ENCODE measurements at places on chromosomes 5 and 9. TPM values are rescaled to one million over a fixed set of nuclear protein-coding genes. Genes with fewer than 3 reads are reported as not detected.

DNA sequence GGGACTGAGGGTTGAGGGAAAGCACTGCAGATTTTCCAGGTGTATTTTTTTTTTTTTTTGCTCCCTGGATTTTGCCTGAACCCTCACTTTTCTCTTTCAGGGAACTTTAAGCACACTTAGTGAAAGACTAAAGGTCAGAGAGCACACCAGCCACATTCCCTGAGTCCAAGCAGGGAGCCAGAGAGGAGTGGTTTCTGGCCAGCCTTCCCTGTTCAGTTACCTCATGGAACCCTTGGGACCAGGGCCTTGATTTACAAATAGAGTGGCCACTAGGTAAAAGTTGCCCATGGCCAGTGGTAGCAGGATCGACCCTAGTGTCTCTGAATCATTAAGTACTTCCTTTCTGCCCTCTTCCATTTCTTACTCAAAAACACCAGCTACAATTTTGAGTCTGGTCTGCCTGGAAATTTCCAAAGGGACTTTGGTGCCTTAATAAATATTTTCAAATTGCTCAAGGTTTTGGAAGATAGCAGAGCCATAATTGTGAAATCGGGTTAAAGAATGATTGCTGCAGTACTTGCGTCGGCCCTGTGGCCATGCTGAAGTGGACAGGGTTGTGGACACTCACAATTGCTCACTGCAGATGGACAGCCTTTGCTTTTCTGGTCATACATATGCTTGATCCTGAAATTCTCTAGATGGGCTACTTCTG lies 14.5 kb downstream of the PALM2AKAP2 start:
- DNase-seq: peak; percentile 54

The ZNF454 gene
- 2.2 TPM for total RNA-seq

The C5orf58 gene
- not detected for total RNA-seq

- no peak for DNase-seq
These were observed 104.6 kb upstream of the BOD1 start for GRCh38 chr5:173720953-173721600.

The SETX gene
- total RNA-seq: 53.0 TPM

GRCh38 chr9:130432362-130432761 lies 12.4 kb upstream of the ASS1 start:
- no peak for DNase-seq

GRCh38 chr5:13189532-13189931 lies 755.0 kb downstream of the DNAH5 start:
- DNase-seq: no peak

GRCh38 chr5:54835647-54836046 lies 149.7 kb downstream of the ESM1 start:
- DNase-seq: no peak

GRCh38 chr5:15752663-15753285 lies 252.8 kb downstream of the FBXL7 start:
- DNase-seq: peak; percentile 75

- DNase-seq: no peak
These were observed 318.7 kb upstream of the IRX1 start for GRCh38 chr5:3276896-3277295.

DNA sequence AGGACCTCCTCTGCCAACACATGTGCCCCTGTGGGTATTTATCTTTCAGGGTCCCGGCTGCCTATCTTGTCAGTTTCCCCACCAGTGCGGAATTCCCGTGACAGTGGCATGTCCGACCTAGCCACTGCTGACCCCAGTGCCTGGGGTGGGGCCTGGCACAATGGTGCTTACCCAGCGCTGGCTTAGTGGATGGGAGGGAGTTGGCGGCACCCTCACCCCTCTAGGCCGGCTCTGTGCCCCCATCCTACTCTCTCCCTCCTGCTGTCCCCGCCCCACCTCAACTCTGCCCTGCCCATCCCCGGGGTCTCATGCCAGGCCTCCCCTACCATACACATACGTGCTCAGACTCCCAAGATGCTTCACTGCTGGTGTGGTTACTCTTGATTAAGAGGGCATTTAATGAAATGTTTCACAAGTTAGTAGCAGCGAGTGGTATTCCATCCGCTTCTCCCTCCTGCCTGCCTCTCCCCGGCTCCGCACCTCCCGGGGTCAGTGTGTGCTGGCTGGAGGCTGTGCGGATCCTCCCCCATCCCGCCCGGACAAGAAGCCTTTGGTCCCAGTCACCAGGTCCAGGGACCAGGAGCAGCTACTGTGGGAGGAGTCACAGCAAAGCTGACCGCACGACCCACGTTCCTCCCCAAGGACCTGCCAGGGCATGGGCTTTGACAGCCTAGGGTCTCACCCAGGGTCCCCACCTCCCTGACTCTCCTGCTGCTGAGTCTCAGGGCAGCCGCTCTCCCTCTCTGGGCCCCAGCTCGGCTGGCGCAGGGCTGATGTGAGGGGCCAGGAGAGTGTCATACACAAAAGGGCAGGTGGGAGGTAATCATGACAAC lies 9.5 kb upstream of the QRFP start:
- no peak for DNase-seq

- DNase-seq: no peak
These were observed 112.9 kb downstream of the CAMK4 start for GRCh38 chr5:111337133-111337532.

GRCh38 chr9:132754236-132754635 lies 84.0 kb downstream of the GTF3C4 start:
- DNase-seq: peak; percentile 8

DNA sequence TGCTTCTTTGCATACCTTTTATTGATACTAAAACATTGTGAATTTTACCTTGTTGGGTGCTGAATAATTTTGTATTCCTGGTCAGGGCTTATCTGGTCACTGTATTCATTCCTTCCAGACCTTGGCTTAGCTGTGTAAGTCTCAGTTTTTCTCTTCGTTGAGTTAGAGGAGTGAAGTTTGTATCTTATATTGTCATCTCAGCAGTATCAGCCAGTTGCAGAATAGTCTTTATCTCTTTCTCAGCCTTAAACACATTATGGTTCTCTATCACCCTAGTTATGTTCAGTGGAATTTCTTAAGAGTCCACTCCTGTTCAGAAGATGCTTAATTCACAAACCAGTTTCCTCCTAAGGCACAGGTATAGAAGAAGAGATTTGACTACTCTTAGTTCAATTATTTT lies 25.2 kb downstream of the MTREX start:
- no peak for DNase-seq

The OLFML2A gene
- total RNA-seq: 7.1 TPM

GRCh38 chr5:59503220-59503619 lies 390.3 kb downstream of the PDE4D start:
- DNase-seq: no peak

DNA sequence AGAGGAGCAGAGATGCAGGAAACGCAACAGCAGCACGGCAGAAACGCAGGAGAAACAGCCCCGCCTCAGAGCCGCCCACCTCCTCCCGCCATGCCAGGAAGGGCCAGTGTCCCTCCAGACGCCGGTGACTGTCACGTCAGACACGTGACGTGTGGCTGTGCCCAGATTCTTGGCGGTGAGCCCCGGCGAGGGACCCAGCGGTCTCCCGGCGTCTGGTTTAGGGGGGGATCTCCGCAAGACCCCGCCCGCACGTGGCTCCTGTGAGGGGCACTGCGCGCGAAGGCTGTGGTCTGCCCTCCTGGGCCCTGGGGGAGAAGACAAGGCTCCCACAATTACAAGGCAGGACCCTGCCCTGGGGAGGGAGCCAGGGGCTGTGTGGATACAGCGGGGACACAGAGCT lies 2.4 kb upstream of the LCN8 start:
- peak; percentile 29 for DNase-seq

GRCh38 chr9:77879437-77879943 lies 152.1 kb downstream of the GNAQ start:
- peak; percentile 74 for DNase-seq

- DNase-seq: no peak
These were observed 2.0 kb downstream of the GALNT12 start for GRCh38 chr9:98809311-98810101.

DNA sequence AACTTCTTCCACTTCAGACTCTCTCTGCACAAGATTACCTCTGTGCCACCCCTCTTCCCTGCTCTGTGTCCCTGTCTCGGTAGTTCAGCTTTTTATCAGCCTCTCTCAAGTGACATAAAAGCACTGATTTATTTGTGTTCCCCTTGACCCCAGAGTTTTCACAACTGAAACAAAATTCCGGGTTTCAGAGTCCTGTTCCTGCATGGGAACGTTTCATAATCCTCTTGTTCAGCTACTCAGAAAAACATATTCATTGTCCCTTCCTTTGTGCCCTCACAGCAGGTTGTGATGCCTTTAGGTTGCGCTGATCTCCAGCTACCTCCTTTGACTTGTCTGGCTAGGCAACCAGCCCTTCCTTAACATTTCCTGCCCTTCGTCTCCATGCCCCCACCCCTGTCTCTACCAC lies 13.7 kb upstream of the ITGA1 start:
- DNase-seq: no peak

The DEPDC1B gene
- 0.48 TPM for total RNA-seq

The TRPM6 gene
- total RNA-seq: 1.0 TPM

The TMEM252 gene
- total RNA-seq: not detected

DNA sequence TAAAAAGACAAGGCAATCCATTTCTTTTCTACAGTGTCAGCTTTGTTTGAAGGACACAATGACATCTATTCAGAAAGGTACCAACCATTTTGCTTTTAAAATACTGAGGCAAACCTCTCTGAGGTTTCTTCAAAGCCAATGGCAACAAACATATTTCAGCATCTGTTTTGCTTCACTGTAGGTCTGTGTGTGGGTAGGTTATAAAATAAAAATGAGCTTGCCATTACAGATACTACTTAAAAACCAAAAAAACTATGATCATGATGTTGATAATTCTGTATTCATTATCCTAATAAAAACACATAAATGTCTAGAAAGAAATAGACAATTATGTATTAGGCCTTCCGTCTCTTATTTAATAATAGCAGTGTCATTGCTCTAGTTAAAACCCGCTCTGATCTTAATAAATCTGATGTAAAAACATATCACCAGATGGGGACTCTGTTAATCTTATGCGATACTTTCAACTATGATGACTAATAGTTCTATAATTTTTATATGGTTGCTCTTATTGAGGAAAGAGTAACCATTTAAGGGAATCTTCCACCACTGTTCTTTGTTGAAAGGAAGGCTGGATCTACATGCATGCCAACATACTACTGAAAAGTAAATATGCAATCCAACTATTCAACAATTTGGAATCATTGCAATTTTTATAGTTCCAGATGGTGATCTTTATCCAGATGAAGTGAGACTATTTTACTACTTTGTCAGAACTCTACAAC lies 647.2 kb downstream of the PDE4D start:
- no peak for DNase-seq

GRCh38 chr5:56402266-56403220 lies 169.4 kb upstream of the ANKRD55 start:
- DNase-seq: no peak

The PALM2AKAP2 gene
- 155 TPM for total RNA-seq

DNA sequence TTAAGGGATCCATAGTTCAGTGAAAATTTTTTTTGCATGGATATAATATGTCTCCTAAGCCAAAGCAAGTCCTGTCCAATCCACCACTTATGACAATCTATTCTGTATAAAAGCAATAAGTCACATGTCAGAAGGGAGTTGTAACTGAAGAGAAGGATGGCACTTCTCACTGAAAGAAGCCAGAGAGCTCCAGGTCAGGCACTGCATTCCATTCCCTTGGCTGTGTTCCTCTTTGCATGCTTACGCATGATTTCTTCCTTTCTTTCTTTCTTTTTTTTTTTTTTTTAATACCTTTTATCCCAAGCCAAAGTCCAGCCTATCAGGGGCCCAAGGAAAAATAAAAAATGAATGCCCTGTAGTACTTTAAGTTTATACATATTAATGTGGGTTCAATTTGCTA lies 39.8 kb downstream of the MAMDC2 start:
- DNase-seq: no peak

DNA sequence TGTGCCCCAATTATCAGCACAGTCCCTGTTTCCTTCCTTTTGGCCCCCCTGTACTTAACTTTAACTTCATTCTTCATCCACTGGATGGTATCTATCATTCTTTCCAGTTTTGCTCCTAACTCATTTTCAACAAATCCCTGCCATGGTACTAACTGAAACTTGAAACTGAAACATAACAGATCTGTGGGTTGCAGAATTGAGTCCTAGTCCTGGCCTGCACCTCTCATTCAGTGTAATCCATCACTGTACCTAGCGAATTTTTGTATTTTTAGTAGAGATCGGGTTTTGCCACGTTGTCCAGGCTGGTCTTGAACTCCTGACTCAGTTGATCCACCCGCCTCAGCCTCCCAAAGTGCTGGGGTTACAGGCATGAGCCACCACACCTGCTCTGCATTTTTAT lies 15.3 kb upstream of the PIK3R1 start:
- DNase-seq: no peak

- no peak for DNase-seq
These were observed 308.8 kb upstream of the ADAMTS16 start for GRCh38 chr5:4831325-4831724.

GRCh38 chr9:136003411-136004218 lies 42.4 kb upstream of the UBAC1 start:
- no peak for DNase-seq

The LCN12 gene
- 1.6 TPM for total RNA-seq

The CTNND2 gene
- total RNA-seq: 0.24 TPM

GRCh38 chr5:128083033-128083810 lies at the start of gene SLC12A2:
Gene SLC12A2 (plus strand): TSS chr5:128083766. CDS start chr5:128083955, 189 bp downstream.
- peak; percentile 97 for DNase-seq

The FAM81B gene
- total RNA-seq: not detected

The SLC6A3 gene
- total RNA-seq: 0.30 TPM

- DNase-seq: peak; percentile 32
These were observed 11.3 kb downstream of the IPPK start for GRCh38 chr9:92658611-92659010.

The EFNA5 gene
- total RNA-seq: 11.8 TPM

DNA sequence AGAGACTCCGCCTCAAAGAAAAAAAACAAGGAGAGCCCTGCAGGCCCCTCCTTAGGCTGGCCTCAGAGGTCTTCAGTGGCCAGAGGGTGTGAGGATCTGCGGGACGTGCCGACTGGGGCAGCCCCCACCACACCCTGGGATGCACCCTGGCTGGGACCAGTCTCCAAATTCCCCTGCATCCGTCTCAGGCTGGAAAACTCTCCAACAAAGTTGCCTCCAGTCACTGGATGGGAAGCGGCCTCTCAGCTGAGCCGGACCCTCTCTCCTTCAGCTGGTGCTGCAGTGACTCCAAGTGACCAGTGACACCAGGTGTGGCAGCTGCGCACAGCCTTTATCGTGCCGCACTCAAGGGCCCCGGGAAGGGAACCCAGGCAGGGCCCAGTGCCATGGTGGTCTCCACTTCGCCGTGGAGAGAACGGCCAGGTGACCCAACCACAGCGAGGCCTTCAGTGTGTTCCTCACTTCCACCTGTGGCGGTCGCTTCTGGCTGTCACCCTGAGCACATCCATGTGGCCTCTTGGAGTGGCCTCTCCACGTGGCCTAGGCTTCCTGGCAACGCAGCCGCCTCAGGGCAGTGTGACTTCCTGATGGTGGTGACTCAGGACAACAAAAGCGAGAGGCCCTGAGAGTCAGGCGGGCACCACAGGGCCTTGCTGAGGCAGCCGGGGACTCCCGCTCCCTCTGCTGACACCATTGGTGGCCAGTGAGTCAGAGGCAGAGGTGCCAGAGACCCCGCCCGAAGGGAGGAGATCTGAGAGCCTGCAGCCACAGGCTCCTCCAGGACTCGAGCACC lies 19.3 kb upstream of the CAMSAP1 start:
- DNase-seq: peak; percentile 84

The SLF1 gene
- total RNA-seq: 3.9 TPM
